ENCODE measurements at places on chromosomes 11 and 22.
A peak's percentile ranks its signal among the peaks of the same experiment; 100 is the strongest.

DNA sequence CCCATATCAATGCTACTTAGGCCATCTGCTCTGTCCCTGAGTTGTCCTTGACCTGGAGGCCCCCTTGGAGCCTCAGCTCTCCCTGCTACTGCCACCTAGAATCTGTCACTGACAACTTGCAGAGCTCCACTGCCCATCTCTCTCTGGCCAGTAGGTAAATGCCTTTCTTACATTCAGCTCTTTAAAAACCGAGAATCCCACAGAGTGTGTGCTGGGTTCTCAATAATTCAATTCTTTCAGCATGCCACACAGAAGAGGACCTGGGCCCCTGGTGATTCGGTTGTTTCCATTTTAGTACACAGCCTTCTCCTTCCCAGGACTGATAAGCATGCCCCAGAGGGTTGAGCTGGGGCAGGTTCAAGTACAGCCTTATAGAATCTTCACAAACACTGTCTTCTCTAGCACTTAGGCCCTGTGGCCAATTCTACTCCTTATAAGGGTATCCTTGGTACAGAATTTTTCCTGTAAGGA lies 22.0 kb upstream of the IPO7 start:
- no peak for DNase-seq

DNA sequence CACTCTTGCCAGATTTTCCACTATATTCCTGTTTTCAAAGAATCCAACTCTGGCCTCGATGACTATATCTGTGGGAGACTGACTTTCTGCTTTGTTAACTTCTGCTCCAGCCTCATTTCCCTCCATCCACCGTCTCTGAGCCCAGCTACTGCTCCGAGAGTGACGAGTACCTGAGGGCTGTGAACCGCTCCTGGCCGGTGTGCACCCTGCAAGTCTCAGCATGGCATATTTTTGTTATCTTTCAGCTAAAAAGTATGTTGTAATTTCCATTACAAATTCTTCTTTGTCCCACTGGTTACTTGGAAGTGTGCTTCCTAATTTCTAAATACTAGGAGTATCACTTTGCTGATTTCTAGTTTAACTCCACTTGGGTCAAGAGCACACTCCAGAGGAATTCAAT lies 36.5 kb upstream of the MOB2 start:
- no peak for DNase-seq

- DNase-seq = no peak
Measured at GRCh38 chr22:28143241-28143865, 224.3 kb upstream of the PITPNB start.

- DNase-seq = no peak
Measured at GRCh38 chr11:133553885-133554740, 21.8 kb upstream of the OPCML start.

GRCh38 chr11:118689503-118689851 lies 10.0 kb upstream of the TREH start:
- DNase-seq = no peak

- DNase-seq = no peak
Measured at GRCh38 chr11:2539371-2540222, 94.8 kb downstream of the KCNQ1 start.

DNA sequence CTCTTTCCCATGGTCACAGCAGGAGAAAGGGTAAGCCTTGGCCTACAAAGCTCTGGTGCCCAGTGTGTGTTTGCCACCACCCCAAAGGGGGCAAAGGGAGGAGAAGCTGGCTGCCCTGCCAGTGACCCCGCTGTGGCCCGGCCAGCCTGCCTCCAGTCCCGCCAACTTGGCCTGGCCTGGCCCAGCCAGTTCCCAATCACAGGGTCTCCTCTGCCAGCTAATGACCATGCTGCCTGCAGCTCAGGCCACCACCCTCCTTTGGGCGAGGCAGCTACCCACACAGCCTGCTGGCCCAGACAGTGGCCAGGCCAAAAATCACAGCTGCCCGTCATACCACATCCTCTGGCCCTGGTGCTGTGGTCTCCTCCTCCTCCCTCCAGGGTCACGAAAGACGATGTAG lies 5.1 kb downstream of the GDPD5 start:
- DNase-seq = no peak

DNA sequence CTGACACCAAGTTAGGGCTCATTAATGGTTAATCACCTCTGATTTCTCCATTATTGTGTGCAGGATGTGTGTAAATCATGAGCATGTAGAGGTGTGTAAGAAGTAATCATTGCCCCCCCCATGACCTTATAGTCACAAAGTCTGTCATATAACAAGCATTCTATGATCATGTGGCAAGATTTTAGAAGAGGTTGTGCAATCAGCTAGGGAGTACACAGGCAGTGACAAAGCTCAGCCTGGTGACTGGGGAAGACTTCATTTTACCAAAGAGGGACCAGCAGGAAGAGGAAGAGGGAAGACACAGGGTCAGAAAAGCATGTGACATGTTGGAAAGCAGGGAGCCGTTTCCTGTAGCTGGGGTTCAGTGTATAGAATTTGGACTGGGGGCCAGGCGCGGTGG lies 176.5 kb upstream of the LARGE1 start:
- no peak for DNase-seq

- no peak for DNase-seq
Measured at GRCh38 chr11:78223320-78223954, 34.7 kb downstream of the USP35 start.

- peak; percentile 67 for DNase-seq
Measured at GRCh38 chr11:125874556-125875124, 12.8 kb upstream of the HYLS1 start.

- DNase-seq = no peak
Measured at GRCh38 chr11:28903716-28904115, 795.5 kb downstream of the METTL15 start.

- DNase-seq = no peak
Measured at GRCh38 chr11:129434641-129435498, 59.2 kb downstream of the BARX2 start.

DNA sequence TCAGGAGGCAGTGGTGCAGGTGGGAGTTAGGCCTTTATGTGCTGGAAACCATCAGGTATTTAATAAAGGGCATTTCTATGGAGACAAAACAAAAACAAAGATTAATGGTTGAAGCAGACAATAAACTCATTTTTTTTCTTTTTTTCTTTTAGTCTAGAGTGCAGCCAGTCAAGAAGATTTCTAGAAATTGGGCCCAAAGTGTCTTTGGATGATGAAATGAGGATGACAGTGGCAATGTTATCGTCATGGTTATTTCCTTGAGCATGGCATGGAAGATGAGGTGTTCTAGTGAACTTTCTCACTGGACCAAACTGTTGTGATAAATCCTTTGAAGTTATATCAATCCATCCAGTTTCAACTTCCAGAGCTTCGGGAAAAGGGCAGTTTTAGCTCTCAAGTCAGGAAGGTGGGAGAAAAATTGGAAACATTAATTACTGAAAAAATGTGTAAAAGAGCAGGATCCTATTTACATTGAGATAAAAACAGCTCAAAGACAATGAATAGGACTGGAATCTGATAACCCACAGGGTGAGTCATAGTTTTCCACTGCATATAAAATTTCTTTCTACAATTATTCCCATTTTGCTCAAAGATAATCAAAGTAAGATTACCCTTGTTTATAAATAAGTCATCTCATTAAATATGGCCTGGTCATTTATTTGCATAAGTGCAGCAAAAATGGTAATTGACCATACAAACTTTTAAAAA lies 33.0 kb downstream of the PRR5L start:
- peak; percentile 16 for DNase-seq

- DNase-seq = no peak
Measured at GRCh38 chr11:126570489-126570888, 215.0 kb downstream of the ST3GAL4 start.

- no peak for DNase-seq
Measured at GRCh38 chr11:61315260-61315659, 17.6 kb downstream of the DDB1 start.

GRCh38 chr11:19672586-19673206 lies 39.9 kb upstream of the NAV2 start:
- no peak for DNase-seq

- no peak for DNase-seq
Measured at GRCh38 chr11:45365961-45366618, 79.9 kb upstream of the SYT13 start.

DNA sequence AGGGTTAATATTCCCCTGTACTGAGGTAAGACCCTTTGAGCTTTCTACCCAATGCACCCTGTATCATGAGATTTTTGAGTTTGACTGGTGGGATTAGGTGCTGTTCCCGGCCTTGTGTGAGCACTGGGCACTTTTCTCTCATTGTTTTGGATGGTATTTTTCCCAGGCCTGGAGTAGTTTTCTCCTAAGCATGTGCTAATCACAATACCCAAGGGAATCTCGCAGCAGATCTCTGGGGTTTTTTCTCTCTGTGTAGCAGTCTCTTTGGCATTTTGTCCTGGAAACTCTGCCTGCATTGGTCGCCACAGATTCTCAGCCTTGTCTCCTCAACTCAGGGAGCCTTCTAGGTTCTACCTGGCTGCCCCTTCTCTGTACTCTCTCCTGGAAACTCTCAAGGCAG lies 19.9 kb downstream of the IGHMBP2 start:
- DNase-seq = no peak

- no peak for DNase-seq
Measured at GRCh38 chr11:5178046-5178837, 22.2 kb downstream of the OR51V1 start.

GRCh38 chr22:38443628-38444521 lies 11.1 kb downstream of the KCNJ4 start:
- no peak for DNase-seq

- DNase-seq = no peak
Measured at GRCh38 chr22:40714499-40715337, 35.4 kb downstream of the MCHR1 start.

DNA sequence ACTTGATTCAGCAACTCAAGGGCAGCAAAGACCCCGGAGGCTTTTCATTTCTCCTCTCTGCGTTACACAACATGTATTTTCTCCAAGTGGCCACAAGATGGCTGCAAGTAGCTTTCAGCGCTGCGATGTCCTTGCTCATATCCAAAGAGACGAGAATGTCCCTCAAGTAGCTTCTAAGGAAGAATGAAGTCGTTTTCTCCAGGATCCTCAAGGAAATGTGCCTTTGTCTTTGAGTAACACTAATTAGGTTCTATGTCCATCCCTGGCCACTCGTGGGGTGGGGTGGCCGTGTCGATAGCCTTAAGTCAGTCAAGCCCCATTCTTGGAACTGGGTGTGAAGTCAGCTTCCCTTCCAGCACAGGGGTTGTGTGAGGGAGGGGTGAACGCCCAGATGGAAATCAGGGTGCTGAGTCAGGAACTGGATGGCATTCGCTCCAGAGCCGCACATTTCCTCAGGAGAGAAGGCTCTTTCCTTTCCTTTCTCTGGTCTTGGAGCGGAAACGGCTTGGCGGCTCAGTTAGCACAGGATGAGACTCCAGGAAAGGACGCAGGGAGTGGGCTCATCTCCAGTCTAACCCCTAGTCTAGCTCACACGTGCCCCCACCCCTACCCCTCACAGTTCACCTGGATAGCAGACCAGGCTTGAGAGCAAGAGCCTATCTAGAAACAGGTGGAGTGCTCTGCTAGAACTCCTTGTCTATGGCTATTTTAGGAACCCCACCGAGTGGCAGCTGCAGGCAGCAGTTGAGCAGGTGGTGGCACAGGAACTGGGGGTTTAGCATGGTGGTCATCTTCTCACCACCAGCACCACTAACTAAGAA lies 44.3 kb downstream of the NNMT start:
- DNase-seq = peak; percentile 79

DNA sequence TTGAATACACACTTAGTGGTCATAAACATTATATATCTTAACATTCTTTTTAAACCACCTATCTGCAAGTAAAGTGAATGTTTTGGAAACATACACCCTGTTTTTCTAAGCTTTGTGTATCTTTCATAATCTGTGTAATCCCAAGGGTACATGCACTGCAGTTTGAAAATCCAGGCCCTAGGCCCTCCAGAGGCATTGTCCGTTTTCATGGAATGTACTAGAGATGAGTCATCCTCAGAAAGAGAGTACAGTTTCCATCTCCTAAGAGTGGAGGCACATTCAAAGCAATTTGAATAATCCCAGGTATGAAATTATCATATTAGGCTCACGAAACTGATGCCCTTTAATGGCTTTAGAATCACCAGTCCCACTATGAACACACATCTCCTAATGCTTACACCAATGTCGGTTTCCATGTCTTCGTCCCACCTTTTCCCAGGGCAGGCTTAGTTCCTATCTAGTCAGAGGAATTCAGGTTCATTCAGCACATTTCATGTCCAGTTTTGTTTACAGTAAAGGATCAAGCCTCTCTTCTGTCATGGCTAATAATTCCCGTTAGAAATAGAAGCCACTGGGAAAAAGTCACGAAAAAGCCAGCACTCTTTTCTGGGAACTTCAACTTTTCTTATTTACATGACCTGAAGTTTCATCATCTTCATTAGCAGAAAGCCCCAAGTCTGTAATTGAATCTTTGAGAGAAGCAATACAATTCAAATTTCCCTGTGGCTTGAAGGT lies 39.5 kb upstream of the CD44 start:
- peak; percentile 68 for DNase-seq

DNA sequence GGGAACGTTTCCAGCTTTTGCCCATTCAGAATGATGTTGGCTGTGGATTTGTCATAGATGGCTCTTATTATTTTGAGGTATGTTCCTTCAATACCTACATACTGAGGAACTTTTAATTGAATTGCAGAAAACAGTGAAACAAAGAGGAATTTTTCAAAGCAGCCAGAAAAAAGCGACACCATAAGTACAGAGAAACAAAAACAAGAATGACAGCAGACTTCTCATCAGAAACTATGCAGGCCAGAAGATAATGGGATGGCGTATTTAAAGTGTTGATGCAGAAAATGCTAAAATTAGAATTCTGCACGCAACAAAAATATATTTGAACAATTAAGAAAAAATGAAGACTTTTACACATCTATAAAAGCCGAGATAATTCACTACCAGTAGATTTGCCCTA lies 95.4 kb upstream of the TIMP3 start:
- no peak for DNase-seq
